ENCODE measurements at places on chromosomes 11 and 22.

DNA sequence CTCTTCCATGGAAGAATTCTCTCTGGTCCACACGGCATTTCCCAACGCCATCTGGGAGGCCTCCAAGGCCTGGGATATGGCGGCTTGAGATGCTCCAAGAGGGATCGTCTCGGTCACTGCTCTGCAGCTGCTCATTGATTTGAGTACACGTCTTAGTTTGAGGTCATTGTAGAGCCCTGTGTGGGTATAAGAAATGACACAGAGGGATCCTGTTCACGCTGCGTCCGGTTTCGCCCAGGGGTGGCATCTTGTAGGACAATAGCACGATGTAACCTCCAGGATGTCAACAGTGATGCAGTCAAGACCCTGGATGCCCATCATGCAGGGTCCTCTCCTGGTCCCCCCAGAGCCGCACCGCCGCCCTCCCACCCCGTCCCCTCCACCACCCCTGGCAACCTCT is 564.6 kb downstream of the BRD1 start:
- DNase-seq, result no peak

GRCh38 chr11:62353841-62354240 is 16.6 kb downstream of the ASRGL1 start:
- no peak for DNase-seq

DNA sequence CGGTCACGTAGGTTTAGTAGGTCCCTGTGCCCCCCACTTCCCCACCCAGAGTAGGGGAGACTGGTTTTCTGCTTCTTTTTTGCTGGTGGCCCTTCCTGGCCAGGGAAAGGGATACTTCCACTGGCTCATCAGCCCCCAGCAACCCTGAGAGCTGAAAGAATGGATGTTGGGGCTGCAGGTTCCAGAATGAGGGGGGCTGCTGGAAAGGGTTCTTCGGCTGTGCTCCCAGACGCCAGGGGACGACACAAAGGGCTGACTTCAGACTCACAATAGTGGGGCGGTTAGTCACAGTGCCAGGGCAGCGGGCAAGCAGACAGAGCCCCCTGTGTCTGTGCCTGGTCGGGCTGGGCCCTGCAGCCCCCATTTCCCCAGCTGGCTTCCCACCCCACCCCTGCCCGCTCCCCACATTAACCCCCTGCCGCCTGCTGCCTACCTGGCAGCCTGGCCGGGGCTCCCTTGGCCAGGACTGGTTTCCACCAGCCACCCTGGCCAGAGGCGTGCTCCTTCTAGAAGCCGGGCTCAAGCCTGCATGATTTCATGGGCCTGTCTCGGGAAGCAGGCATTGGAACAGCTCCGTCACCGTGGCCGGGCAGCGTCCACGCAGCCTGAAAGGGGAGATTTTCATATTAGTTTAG is 79.1 kb upstream of the WNT7B start:
- no peak for DNase-seq

DNA sequence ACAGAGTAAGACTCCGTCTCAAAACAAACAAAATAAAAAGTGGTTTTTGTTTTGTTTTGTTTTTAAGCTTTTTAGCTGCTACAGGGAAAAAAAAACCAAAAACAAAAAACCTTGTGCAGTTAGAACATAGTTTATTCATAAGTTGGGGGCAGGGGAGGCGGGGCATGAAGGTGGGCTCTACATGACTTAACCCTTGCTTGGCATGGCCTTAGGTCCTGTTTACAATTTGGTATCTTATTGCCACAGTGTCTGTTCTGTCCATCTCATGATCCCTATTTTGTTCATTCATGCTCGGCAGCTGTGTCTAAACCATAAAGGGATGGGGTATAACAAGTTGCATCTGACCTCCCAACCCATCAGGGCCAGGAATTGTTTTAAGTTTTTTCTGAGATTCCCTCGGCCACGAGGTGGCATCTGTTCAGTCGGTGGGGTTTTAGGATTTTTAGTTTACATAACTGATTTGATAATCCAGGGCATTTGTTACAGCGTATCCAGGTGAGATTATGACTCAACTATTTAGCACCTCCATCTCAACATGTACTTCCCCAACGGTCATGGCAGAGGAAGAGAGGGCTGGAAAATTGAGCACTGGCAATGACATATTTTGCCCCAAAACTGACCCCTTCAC is 6.9 kb downstream of the AP5B1 start:
- no peak for DNase-seq

GRCh38 chr11:38517991-38518390 is 1920.0 kb upstream of the RAG2 start:
- no peak for DNase-seq
